ENCODE measurements at places on chromosomes 7 and 10.
A peak's percentile ranks its signal among the peaks of the same experiment; 100 is the strongest.

- no peak for DNase-seq
These were observed 578.8 kb upstream of the AUTS2 start for GRCh38 chr7:69019437-69019836.

DNA sequence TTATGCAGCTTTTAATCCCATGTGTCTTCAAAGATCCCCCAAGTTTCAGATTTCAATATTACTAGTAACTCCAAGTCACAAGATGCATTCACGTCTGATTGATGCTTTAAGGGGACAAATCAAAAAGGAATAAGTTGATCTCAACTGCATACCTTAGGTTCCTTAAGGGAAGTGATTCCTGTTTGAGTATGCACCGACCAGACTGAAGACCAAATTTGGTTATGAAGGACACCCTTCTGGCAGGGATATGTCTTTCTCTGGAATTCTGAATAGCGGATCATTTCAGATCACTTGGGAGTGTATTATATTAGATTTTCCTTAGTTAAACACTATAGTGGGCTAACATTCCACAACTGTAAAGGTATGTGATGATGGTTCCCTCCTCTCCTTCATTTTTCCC lies 4.3 kb downstream of the KIF5B start:
- no peak for DNase-seq

- DNase-seq = no peak
These were observed 95.2 kb downstream of the PLCE1 start for GRCh38 chr10:94088926-94089381.

GRCh38 chr10:15652757-15653156 lies 67.0 kb downstream of the ITGA8 start:
- DNase-seq = no peak

DNA sequence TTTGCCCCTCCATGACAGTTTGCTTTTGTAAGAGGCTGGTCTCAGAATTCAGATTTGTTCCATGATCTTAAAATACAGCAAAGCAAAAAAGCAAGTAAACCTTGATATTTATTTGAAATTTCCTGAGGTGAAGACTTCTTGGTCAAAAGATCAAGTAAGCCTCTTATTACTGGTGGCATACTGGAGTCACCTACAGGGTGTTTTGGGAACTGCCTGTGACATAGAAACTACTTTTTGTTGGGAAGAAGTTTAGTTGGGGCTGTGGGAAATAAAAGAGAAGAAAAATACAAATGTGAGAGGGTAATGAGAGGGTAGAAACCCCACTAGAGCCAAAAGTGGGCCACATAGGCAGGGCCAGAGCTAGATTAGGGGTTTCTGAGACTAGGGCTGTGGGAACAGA lies 217.9 kb downstream of the OTUD1 start:
- no peak for DNase-seq

GRCh38 chr10:29132551-29133111 lies 156.2 kb upstream of the LYZL1 start:
- no peak for DNase-seq

GRCh38 chr7:30188811-30189210 lies 54.0 kb downstream of the MTURN start:
- no peak for DNase-seq

DNA sequence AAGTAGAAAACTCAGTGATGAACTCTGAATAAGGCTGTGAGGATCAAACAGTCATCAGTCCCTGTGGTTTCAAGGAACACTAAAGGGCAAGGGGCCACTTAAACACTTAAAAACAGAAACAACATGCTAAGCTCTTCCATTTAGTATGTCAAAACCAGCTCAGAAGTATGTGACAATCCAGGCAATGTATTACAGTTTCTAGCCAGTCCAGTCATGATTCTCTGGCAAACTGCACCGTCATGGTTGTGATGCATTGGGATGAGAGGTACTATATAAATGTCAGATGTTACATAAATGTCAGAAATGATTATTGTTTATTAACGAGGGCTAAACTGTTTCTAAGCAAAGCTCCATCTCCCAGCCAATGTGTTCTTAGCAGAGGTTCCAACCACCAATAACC lies 4.7 kb upstream of the CREB5 start:
- DNase-seq = no peak

GRCh38 chr7:132516042-132516840 lies 60.0 kb downstream of the PLXNA4 start:
- no peak for DNase-seq

GRCh38 chr10:78471326-78471722 lies 437.7 kb downstream of the RPS24 start:
- no peak for DNase-seq

GRCh38 chr10:5887641-5888040 lies 2.1 kb downstream of the ANKRD16 start:
- no peak for DNase-seq

DNA sequence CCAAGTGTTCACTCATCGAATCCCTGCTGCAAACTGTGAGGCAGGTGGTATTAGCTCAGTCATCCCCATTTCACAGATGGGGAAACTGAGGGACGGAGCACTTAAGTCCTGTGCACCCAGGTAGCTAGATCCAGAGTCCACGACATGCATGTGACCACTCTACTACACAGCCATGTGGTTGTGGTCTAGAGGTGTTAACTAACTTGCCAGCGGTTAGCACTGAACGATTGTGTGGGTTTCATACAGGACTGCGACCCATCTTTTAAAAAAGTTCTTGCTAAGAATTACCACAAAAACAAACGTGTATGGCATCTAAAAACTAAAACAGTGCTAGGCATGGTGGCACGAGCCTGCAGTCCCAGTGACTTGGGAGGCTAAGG lies 16.1 kb upstream of the ABCC2 start:
- no peak for DNase-seq

DNA sequence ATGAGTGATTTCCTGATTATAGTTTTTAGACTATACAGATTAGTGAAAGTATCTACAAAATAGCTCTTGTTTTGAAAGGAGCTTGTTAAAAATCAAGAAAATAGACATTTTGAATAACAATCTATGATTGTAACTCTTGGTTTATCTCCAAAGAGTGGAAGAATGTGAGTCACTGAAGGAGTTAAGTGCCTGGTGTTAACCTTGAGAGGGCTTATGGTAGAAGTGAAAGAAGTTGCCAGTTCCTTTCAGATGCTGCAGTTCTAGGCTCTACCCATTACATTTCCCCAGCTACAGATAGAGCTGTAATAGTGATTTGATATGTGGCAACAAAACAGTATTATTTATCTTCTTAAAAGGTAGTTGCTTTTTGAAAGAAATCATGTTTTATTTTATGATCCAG lies 12.7 kb downstream of the NRBF2 start:
- DNase-seq = no peak

DNA sequence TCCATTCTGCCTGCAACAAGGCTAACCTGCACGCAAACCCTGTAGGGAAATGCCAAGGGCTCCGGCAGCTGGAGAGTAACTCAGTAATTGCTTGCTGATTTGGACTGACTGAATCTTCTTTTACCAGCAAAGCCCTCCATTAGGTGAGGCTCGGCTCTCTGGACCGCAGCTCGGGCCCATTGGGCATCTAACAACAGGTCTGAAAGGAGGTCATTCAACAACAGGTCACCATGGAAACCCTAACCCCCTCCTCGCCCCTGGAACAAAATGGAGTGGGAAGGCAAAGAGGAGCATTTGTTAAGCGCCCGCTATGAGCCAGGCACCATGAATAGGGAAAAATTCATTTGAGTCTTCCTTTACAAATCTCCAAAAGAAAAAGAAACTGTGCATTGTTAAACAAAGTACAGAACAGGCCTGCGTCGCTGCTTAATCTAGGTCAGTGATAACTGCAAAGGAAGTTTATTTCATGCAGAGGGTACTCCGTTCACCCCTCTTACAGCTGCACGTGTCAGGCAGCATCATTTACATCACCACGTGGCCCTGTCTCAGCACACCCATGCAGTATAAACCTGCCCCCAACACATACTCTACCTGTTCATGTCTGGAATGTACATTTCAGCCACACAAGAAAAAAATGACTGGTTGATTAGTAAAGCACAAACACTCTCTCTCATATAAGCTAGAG lies 248.8 kb upstream of the NEBL start:
- DNase-seq = no peak

- no peak for DNase-seq
These were observed 262.2 kb upstream of the AOAH start for GRCh38 chr7:36986511-36986933.

DNA sequence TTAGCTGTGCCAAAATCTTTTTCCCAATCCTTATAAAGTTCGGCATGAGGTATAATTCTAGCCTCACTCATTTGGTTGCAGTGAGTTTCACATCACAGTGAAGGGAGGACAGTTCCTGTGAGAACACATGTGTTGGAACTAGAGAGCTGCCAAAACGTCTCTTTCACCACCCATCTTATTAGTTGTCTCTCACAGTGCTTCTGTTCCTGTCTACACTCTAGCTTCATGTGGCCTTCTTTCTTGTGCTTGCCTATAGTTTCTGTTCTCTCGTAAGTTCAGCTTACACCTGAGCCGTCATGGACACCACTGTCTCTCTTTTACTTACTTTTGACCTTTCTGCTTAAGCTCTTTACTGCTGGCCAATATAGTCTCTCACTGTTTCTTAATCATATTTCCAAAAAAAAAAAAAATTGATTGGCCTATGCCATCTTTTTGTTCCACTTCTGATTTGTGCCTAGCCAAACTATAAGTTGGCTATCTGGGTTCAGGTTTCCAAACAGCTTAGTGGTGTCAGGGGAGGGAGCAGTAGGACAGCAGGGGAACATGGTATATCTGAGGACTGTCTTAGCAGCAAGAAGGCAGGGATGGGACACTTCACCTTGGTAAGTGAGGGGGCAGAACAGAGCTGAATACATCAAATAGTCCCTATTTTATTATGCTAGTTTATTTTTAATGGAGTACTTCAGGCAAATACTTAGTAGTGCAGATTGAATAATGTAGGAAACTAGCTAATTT lies 38.0 kb downstream of the ZNRF2 start:
- DNase-seq = peak; percentile 42

DNA sequence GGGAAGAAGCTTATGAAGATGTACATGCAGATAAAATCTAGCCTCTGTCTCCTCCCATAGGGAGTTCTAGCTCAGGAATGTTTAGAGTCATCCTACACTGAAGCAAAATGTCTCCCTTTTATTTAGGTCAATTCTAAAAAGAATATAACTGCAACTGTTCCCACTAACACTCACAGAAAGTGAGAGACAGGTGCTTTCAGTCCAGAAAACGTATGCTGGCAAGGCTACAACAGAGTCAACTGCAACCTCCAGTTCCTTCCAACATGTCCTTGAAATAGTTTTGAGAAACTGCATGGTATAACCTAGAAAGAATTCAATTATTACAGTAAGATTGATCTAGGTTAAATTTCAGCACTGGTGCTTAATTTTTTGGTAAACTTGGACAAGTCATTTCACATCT lies 46.8 kb upstream of the KCND2 start:
- no peak for DNase-seq

GRCh38 chr10:114273910-114274309 lies 34.9 kb downstream of the VWA2 start:
- DNase-seq = no peak

- DNase-seq = peak; percentile 75
These were observed 8.9 kb downstream of the ANXA11 start for GRCh38 chr10:80196270-80196949.

- DNase-seq = peak; percentile 7
These were observed 54.1 kb downstream of the ABLIM1 start for GRCh38 chr10:114603948-114604347.

GRCh38 chr7:74604326-74605020 lies 53.0 kb upstream of the GTF2I start:
- DNase-seq = no peak

DNA sequence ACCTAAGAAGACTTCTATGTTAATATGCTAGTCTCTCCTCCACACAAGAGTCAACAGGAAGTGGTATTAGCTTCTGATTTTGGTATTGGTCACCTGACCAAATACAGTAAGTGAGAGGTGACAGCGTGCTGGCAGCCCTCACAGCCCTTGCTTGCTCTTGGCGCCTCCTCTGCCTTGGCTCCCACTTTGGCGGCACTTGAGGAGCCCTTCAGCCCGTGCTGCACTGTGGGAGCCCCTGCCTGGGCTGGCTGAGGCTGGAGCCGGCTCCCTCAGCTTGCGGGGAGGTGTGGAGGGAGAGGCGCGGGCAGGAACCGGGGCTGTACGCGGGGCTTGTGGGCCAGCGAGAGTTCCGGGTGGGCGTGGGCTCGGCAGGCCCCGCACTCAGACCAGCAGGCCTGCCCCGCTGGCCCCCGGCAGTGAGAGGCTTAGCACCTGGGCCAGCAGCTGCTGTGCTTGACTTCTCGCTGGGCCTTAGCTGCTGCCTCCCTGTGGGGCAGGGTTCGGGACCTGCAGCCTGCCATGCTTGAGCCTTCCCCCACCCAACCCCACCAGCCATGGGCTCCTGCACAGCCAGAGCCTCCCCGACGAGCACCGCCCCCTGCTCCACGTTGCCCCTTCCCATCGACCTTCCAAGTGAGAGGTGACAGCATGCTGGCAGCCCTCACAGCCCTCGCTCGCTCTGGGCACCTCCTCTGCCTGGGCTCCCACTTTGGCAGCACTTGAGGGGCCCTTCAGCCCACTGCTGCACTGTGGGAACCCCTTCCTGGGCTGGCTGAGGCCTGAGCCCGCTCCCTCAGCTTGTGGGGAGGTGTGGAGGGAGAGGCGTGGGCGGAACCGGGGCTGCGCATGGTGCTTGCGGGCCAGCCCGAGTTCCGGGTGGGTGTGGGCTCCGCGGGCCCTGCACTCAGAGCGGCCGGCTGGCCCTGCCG lies 4.2 kb upstream of the ACSL5 start:
- peak; percentile 57 for DNase-seq

GRCh38 chr7:151884312-151885201 lies 7.6 kb upstream of the PRKAG2 start:
- DNase-seq = no peak

DNA sequence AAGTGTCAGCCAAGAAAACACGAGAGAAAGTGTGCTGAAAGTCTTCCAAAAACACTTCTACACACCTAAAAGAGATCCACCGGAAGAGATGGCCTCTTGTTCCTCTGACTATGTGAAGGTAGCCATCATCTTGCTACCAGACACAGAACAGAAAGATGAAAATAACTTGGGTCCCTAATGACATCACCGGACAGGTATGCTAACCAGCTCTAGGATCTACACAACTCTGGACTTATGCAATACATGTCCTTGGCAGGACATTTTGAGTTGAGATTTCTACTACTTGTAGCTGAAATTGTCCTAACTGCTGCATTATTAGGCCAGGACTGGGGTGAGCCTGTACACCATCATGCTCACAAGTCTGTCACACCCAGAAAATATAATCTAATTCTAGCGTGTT lies 358.7 kb downstream of the ELMO1 start:
- DNase-seq = no peak

- DNase-seq = peak; percentile 69
These were observed 72.1 kb upstream of the LYZL2 start for GRCh38 chr10:30701451-30702173.

DNA sequence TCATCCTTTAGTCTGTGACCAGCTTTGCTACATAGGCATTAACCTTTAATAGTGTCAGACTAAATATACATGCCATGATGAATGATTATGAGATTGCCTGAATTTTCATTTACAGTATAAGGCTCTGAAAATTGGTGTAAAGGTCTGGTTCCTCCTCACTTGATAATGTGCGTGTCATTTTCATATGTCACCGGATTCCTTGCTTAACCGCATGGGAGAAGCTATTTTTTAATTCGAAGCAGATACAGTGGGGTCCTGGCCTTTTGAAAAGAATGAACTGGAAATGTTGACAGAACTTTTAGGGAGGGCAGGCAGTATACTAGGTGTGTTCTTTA lies 192.4 kb upstream of the SH2B2 start:
- DNase-seq = no peak

Measured in CD4-positive, alpha-beta T cell treated with Interleukin-6 at 100 ng/mL for 8 hours (primary cell).